ENCODE measurements at places on chromosomes 16 and 17.

DNA sequence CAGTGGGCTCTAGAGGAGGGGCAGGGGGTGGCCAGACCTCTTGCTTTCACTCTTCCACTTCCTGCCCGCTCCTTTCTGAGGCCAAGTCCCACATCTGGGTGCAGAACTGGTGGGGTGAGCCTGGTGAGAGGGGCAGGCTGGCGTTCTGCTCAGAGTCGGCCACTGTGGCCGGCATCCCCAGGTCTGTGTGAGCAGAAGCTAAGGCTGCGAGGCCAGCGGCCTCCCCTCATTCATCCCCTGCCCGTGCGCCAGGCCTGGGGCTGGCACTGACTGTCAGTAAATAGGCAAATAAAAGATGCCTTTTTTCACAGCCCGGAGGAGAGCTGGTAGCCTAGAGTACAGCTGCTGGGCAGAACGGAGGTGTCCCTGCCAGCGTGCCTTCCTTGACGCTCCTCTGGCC lies 1.2 kb downstream of the DEF8 start:
- no peak for DNase-seq

- no peak for DNase-seq
Observed at GRCh38 chr17:78179372-78179771, 7.5 kb downstream of the TK1 start.

DNA sequence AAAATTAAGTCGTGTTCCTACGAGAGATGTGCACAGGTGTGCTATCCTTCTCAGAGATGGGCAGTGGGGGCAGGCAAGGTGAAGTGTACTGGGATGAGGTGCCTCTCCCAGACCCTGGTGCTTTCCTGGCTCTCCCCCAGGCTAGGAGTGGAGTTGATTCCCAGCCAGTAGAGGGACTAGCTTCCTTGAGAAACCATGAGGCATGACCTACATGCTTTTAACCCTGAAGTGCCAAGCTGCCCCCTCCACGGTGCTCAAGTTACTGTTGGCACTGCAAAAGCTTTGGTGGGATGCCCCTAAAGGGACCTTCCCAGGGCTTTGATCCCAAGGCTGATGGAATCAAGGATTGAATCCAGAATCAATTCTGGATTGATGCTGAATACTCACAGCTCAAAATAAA lies 47.0 kb upstream of the SREBF1 start:
- no peak for DNase-seq

DNA sequence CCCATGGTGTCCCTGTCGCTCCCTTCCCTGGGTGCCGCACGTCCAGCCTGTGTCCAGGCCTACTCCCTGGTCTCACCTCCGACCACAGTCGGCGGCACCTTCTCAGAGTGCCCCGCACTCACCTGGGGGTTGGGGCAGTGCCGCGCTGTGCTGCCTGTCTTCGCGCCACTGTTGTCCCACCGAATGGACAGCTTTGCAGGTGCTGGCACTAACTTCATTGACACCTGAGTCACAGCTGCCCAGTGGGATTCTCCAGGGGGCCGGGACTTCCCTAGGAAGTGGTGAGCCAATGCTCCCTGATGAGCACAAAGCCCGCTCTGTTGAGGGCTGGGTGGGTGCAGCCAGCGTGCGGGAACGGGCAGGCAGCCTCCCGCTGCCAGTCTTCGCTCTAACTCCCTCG lies 24.3 kb upstream of the DBNDD1 start:
- DNase-seq, result no peak

- no peak for DNase-seq
Observed at GRCh38 chr16:29760567-29761279, 14.9 kb upstream of the C16orf54 start.

DNA sequence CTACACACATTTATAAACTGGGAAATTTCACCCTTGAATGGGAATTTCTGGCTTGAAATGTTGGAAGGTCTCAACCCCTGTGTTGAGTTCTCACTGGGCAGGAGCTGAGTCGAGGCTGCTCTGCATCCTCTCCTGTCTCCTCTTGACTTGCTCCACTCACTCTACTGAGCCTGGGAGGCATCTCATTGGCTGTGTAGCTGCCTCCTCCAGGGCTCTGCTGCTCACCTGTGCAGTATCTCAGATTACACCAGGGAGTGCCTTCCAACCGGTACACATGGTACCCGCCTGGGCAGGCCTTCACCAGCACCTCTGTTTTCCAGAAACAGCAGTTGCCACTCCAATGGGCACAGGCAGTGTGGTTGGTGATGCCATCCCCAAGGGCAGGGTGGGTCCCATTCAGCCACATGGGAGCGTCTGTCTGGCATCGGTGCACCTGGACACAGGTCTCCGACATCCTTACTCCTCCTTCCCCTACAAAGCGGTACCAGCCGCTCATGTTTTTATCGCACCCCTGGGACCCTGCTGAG lies 3.7 kb downstream of the GP2 start:
- no peak for DNase-seq

DNA sequence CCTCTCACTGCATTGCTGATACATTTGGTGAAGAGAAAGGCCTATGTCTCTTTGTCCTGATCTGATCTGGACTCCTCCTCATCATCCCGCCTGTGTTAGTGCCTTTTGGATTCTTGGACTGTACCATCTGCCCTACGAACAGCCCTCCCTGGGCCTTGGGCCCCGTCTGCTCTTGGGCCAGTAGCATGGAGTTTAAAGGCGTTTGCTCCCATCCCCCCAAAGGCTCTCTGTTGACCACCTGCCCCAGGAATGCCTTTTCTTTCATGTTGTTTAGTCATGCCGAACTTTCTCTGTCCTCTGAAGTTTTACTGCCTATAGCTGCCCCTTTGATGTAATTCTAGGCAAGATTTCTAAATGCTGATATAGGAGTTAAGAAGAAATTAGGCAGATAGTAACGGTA lies 30.9 kb upstream of the MEAK7 start:
- no peak for DNase-seq

DNA sequence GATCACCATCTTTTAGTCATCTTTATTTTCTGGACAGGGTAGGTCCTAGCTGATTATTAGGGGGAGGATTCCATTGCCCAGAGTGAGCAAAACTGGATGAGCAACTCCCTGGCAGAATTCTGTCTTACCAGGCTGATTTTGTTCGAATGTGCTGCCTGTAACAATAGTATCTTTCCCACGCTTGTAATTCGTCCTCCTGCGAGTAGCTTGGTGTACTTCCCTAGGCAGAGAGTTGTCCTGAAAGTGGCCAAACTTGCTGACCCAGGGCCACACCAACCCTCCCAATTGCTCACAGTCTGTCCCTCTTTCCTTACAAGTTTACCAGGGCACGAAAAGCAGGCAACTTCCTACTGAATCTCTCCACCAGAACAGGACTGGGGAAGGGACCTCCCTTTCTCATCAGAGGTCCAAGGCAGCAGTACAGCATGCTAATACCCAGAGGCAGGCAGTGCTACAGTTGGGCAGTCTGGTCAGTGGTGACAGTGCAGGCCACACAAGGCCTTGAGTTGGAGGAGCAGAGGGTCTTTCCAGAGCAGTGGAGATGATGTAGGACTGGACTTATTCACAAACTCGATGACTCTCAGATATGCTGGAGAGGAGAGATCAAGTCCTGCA lies 67.8 kb upstream of the NLK start:
- no peak for DNase-seq

- DNase-seq, result no peak
Observed at GRCh38 chr16:11045441-11045840, 101.1 kb downstream of the CLEC16A start.

GRCh38 chr16:21946889-21947635 lies 6.1 kb upstream of the UQCRC2 start:
- DNase-seq, result no peak

DNA sequence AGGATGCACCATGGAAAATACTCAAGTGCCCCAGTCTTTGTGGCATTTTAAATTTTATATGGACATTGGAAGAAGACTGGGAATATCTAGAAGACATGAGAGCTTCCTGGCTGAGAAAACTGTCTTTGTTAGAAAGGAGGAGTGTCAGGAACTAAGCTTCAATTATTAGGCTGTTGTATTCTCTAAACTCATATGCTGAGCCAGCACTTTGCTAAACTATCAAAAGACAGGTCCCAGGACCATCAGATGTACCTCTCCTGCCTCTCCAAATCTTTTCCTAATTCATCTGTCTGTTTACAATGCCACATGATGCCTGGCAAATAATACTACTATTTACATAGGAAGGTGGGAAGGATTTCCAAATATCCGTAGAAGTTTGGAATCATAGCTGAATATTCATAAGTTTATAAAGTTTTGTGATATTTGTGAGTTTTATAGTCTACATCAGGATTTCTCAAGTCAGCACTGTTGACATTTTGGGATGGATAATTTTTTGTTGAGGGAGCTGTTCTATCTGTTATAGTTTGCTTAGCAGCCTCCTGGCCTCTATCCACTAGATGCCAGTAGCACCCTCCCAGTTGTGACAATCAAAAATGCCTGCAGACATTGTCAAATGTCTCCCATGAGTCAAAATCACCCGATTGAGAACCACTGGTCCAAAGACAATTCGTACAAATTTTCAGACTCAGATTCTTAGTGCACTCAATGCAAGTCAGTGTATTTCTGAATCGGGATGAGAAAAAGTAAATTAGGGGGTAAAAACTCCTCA lies 61.2 kb upstream of the NETO2 start:
- no peak for DNase-seq

GRCh38 chr17:44439168-44439567 lies 49.7 kb upstream of the ITGA2B start:
- no peak for DNase-seq

GRCh38 chr16:54651440-54652195 lies 279.0 kb upstream of the IRX5 start:
- no peak for DNase-seq

DNA sequence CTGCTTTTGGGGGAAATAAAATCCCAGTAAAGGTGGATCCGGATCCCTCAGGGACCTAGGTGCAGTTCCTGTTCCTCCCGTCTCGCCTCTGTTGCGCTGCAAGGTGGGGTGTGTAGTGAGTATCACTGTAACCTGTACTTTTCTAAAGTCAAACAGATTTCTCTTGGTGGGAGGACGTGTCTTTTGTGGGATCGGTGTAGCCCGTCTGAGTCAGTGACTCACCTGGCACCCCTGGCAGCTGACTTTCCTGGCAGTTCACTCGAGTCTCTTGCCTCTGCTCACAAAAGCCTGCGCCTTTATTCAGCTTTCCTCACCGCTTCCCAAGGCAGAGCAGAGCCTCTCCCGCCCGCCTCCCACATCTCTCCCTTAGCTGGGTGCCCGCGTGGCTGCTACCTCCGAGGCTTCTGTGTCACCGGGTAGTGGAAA lies 85.7 kb downstream of the CMIP start:
- no peak for DNase-seq

GRCh38 chr16:81571592-81572385 lies 127.2 kb downstream of the CMIP start:
- no peak for DNase-seq

- no peak for DNase-seq
Observed at GRCh38 chr16:3143189-3143588, 8.4 kb downstream of the ZNF213 start.

GRCh38 chr16:67191995-67192681 lies at the start of gene E2F4:
TSS of gene E2F4 (plus strand) at chr16:67192155. CDS start at chr16:67192228, 73 bp downstream.
- peak; percentile 73 for DNase-seq

GRCh38 chr16:85625053-85625452 lies 11.9 kb downstream of the GSE1 start:
- no peak for DNase-seq

DNA sequence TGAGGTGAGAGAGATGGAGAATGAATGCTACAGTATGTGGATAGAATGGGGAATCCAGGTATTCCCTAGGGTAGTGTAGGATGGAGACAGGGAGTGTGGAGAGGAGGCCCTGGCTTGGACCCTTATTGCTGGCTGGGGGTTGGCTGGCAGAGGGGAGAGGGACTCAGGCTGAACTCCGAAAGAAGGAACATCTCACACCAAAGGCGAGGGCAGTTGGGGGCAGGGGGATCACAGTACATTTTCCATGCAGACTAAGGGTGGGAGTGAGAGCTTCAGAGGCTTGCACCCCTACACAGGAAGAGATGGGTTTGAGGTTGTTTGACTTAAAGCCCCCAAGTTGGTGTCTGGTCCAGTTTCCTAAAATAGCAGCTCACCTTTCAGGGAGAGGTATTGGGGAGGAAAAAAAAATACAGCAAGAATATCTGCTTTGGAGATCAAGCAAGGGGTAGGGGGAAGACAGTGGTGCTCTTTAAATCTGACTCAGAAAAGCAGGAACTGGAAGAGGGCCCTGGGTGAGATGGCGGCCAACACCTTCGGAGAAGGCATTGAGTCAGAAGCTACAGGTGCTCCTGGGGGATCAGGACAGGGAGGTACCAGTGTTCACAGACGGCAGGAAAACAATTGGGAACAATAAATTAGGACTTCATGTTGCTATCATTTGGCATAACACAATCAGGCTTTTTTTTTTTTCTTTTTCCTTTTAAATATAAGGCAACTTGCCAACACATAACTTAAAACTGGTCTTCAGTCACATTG lies 12.4 kb downstream of the TRAF4 start:
- no peak for DNase-seq

DNA sequence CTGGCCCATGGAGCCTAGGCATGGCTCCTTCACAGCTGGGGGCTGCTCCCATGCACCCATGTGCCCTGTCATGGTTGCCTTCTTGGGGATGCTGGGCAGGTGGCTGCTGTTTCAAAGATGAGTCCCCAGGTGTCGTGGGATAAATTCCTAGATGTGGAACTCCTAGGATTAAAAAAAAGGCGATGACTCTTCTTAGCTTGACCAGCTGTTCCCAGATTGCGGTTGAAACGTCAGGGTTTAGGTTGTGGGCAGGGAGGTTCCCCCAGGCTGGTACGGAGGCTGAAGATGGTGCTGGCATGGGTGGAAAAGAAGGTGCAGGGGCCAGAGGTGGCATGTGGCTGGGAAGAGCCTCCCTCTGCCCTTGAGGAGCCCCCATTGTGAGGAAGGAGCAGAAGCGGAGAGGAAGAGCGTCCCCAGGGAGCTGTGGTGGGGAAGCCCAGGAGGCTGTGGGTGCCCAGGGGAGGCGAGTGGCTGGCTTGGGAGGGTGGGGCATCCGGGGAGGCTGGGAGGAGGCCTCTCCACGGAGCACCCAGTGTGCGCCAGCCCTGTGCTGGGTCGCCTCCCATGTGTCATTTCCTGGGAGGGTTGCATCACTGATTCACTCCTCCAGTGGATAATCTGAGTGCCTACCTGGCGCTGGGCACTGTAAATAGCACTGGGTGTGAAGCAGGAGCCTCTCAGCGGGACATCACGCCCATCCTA lies 7.5 kb upstream of the KCNJ12 start:
- DNase-seq, result no peak

Data from T-helper 1 cell (primary cell).